H7 (cell line): ENCODE measurements at places on chromosomes 2 and 18.

DNA sequence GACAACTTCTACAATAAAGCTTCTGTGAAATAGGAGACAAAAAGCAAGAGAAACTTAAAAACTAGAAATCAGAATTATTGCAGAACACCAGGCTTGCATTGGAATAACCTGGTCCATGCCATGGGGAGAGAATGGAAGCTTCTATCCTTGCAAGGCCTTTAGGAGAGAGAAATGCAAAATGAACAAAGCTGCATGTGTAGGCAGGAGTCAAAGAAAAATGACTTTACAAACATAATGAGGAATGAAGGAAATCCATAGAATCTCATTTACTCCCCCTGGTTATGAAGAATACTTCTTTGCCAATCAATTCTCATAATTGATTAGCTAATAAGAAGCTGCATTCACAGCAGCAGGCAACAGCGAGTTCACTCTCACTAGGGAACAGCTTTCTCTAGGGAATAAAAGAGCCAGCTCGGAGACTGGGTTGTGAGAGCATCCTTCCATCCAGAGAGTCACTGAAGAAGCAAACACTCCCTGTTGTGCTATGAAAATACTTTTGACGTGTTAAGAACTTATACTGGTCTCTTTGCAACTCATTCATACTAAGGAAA is 235.9 kb upstream of the LRATD1 start:
- no peak for DNase-seq

- no peak for DNase-seq
Measured at GRCh38 chr18:12585218-12585617, 72.7 kb downstream of the SPIRE1 start.

DNA sequence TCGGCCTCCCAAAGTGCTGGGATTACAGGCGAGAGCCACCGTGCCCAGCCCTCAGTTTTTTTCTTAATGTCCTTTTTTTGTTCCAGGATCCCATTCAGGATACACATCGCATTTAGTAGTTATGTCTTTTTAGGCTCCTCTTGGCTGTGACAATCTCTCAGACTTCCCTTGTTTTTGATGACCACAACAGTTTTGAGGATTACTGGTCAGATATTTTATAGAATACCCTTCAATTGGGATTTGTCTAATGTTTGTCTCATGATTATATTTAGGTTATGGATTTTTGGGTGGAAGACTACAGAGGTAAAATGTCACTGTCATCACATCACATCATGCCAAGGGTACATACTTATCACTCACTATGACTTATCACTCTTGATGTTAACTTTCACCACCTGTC is 46.7 kb downstream of the SCN3A start:
- no peak for DNase-seq

GRCh38 chr2:63846487-63846886 is 4.8 kb downstream of the UGP2 start:
- DNase-seq = no peak

DNA sequence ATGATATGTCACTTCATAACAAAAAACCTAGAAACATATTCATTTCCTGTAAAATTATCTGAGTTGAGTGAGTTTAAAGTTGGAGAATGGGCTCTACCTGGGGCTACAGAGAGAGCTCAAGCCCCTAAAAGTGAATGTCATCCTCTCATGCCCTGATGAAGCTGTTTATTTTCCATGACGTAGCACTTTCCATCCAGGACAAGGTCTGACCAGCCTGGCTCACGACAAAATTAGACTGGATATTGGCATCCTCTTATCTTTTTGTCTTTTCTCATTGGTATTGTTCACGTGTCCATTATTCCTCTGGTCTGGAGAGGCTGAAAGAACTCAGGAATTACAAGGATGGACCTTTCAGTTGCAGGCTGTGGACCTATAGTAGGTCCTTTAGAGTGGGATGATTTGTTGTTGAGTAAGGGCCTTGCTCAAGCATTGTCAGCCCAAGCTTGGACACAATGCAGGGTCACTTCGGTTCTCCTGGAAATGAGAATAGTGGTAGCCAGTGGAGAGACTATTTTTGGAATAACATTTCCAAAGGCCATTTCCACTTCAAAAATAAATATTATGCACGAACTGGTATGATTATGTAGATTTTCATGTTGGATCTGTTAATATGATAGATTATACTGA is 24.4 kb upstream of the TDRD15 start:
- no peak for DNase-seq

DNA sequence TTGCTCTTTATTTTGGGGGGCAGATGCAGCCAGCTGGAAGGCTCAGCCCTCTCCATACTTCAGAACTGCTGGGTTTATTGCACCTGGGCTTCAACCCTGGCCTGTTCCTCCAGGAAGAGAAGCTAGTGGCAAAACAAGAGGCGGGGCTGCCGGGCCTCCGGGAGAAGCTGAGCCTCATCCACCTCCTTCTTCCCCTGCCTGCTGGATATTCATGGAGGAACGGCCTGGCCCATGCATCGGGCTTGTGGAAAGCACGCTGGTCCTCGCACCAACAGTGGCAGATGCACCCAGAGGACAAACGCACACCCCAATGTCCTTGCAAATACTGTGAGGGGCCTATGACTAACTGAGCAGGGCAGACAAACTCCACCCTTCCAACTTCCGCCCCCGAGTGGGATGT is 30.6 kb downstream of the FAM178B start:
- no peak for DNase-seq

DNA sequence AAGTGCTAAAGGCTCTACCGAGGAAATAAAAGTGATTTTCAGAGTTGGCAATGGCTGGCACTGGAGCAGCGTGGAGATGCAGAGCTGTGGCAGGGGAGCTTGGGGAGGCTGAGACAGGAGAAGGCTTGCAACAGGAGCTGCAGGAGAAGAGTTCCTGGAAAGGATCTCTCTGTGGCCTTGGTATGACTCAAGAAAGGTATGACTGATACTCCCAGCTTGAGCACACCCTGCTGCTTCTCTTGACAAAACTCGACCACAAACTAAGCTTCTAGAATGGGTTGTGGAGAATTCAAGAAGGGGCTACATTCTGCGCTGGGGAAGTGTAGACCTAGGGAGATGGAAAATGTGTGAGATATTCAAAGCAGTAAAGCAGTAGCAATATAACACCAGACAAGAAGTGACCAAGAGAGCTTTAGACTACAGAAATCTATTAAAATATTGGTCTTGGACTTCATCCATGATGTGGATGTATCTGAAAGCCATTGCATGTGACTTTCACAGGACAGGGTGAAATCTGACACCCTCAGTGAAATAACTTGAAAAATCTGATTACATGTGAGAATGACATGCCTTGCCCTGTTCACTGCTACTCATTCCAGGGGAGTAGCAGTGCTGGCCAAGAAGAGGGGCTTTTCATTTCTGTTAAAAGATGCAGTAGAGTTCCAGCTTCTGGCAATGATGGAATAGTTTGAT is 41.5 kb downstream of the SUCLG1 start:
- DNase-seq = no peak

GRCh38 chr2:55155764-55156281 is 76.3 kb downstream of the CLHC1 start:
- no peak for DNase-seq

GRCh38 chr2:27316655-27317412 is 6.1 kb downstream of the MPV17 start:
- DNase-seq = no peak

DNA sequence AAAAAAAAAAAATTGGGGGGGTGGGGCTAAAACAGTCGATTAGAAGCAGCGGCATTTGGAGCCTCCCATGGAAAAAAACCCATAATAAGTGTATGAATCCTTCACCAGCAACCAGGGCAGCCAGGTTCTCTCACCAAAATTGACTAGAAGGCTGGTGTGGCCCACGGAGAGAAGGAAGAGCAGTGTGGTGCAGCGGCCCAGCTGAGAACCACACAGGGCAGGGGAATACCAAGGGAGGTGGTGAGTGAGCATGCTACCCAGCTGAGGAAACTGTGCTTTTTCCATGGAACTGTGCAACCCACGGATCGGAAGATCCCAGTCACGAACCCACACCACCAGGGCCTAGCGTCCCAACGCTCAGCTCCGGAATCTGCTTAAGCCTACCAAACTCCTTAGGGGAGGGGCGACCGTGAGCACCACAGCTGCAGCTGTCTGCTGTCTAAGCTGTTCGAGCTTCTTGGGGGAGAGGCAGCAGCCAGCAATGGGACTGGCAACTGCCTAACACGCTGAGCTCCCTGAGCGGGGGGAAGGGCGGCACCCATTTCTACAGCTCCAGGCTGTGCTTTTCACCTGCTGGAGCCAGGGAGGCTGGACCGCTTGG is 1037.2 kb upstream of the ACVR2A start:
- no peak for DNase-seq

DNA sequence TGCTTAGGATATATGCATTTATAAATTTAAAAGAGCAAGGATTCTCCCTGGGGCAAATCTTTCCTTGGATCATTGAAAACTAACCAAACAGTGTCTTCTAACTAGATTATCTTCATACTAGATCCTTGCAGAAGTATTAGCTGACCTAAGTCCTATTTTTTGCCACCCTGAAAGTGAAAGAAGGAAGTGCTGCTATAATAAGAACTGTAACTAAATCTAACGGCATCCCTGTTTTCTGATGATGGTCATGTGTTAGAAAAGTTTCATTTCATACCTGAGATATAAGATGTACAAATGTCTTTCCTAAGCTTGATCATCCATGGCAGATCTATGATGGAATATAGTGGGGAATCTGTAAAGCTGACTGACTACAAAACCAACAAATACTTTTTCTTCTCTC is 102.7 kb downstream of the MAP2 start:
- no peak for DNase-seq

- DNase-seq = no peak
Measured at GRCh38 chr18:5973099-5973498, 77.8 kb upstream of the TMEM200C start.

DNA sequence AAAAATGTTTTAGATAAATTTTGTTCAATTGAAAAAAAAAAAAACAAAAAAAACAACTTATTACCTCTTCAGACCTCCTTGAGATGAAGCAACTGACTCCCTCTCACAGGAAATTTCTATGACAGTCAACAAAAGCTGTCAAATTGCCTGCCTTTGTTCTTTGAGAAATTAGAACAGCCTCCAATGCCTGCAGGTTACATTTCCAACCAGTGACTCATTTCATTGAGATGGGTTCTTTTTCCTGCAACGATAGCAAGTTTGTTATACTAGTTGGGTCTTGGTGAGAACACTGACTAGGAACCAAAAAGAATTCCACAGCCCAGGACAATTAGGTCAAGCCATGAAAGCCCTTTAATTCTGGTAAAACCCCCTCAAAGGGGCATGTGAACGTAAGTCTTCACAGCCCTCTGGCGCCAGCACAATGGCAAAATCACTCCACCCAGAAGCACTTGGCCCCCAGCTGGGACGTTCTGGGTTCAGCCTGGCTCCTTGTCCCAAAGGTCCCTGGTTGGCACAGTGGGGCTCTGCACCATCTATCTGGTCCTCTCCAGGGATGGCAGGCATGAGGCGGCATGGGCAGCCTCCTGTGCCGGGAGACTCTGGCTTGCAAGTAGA is 87.0 kb downstream of the SPP2 start:
- no peak for DNase-seq

DNA sequence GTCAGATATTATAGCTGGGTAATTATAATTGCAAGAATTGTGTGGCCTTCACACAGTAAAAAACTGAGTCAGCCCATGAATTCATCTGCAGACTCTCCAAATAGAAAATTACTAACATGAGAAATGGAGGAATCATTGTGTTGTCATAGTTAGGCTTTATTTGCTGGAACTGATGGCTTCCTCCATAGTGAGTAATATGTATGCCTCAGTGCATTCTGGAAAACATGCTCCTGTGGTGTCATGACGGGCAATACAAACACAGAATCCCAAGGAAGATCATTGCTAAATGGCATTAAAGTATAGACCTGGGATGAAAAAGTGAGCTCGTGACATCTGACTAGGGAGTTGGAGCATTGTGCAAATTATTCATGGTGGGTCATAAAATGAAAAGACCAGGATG is 23.6 kb upstream of the NMS start:
- DNase-seq = no peak

DNA sequence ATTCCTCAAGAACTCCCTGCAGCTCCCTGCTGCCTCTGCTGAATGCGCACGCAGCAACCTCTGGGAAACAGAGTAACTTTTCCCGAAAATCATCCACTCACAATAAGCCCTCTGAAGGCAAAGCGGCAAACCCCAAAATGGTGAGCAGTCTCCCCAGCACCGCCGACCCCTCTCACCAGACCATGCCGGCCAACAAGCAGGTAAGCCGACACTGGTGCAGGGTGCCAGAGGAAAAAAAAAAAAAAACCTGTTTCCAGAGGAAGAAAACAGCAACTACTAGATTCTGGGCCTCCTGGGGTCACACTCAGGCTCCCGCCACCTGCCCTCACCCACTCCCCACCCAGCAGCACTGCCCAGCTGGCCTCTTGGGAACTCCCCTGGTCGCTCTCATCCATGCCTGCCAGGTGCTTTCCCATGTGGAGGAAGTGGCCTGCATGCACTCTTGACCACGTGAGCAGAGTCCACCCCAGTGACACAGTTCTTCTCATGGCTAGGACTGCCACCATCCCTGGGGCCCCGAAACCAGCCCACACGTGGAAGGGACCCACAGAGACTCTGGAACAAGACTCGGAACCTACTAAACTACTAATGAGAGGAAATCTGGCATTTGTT is 36.9 kb downstream of the KCTD18 start:
- DNase-seq = no peak

GRCh38 chr2:230825354-230825753 is 39.4 kb upstream of the ITM2C start:
- no peak for DNase-seq

DNA sequence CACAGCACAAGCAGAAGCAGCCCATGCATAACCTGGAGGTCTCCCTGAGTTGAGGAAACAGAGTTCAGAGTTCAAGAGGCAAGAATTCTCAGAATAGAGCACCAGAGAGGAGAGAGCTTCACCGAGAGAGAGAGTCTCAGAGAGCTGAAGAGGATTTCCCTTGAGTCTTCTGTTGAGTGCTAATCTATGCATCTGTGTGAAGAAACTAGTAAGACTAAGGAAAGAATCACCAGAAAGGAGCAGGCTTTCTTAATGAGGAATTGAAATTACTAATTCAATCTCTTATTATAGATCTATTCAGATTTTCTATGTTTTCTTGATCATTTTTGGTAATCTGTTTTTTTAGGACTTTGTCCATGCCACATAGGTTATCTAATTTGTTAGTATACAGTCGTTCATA is 89.3 kb upstream of the CTAGE1 start:
- no peak for DNase-seq

- DNase-seq = no peak
Measured at GRCh38 chr18:45290364-45290763, 324.9 kb upstream of the SLC14A2 start.

DNA sequence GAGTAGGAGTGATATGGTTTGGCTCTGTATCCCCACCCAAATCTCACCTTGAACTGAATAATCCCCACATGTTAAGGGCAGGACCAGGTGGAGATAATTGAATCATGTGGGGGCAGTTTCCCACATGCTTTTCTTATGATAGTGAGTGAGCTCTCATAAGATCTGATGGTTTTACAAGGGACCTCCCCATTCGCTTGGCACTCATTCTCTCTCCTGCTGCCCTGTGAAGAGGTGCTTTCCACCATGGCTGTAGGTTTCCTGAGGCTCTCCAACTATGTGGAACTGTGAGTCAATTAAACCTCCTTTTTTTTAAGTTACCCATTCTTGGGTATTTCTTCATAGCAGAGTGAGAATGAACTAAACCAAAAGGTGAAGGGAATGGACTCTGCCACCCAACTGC is 207.5 kb downstream of the LOXHD1 start:
- DNase-seq = no peak
